Spleen (tissue), 13 donors: ENCODE measurements at places on chromosomes 3 and 15.

DNA sequence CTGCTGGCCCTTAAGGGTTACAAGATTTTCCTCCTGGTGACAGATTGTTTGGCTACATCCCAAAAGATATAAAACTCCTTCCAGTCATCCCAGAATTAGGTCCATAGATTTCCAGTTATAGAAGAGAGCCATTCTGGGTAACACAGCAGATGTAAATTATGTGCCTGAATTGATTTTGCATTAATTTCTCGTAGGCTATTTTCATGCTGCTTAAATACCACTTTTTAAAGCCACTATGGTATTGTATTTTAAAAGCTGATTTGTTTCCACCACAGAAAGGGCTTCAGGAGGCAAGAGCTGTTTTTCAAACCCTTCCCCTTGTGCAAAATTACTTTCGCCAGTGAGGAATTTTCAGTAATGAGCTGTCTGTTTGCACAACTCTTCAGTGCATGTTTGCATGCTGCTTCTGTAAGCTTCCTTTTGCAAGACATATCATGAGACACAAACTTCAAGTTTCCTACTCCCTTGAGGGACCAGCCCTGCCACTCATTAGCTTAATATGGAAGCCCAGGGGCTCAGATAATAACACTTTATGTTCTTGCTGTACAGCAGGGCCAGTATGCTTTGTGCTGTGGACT is 105.4 kb upstream of the TNIK start:
- no peak for DNase-seq

- DNase-seq = no peak
Measured at GRCh38 chr3:49607796-49608195, 53.5 kb downstream of the BSN start.

GRCh38 chr3:40585381-40586016 is 60.7 kb downstream of the ZNF621 start:
- no peak for DNase-seq

- no peak for DNase-seq
Measured at GRCh38 chr3:14614189-14614588, 37.4 kb upstream of the CCDC174 start.

- no peak for DNase-seq
Measured at GRCh38 chr3:180085122-180085710, 48.5 kb upstream of the PEX5L start.

GRCh38 chr15:69816522-69816921 is 281.2 kb downstream of the TLE3 start:
- no peak for DNase-seq

DNA sequence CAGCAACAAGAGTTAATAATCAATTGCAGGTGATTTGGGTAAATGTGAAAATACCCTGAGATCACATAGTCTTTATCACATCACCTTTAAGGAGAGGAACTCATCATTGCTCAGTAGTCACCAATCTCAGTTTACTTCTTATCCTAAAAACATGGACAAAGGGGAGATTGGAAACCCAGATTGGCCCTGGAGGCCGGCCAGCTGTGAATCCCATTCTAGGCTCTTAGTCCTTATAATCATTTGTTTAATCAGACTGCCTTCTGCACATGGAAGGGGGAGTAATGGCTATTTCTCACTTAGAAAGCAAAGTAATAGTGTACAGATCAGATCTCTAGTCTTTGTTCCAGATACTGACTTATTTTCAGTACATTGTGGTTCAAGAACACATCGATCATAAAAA is 37.2 kb upstream of the CPB1 start:
- no peak for DNase-seq

GRCh38 chr15:66151809-66152208 is 101.7 kb downstream of the MEGF11 start:
- DNase-seq = peak; percentile 20

GRCh38 chr3:152039887-152040286 is 166.4 kb downstream of the SUCNR1 start:
- DNase-seq = no peak

GRCh38 chr15:45549541-45550220 is 27.1 kb upstream of the SLC30A4 start:
- DNase-seq = no peak

DNA sequence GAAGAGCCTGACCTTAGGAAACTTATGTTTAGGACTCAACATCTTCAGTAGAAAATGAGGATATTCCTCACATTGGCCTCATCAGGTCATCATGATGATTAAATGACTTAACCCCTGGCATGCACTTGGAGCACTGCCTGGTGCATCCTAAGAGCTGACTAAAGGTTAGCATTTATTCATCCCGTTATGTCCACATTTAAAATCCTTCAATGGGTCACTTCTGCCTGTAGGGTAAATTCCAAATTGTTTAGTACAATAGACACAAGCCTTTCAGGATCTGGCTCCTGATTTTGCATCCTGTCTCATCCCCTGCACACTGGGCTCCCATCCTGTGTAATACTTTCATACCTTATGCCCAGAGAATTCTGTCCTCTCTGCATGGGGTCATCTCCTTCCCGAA is 195.2 kb upstream of the MCTP2 start:
- DNase-seq = no peak

GRCh38 chr3:44359146-44359751 is 20.7 kb downstream of the TCAIM start:
- DNase-seq = no peak

DNA sequence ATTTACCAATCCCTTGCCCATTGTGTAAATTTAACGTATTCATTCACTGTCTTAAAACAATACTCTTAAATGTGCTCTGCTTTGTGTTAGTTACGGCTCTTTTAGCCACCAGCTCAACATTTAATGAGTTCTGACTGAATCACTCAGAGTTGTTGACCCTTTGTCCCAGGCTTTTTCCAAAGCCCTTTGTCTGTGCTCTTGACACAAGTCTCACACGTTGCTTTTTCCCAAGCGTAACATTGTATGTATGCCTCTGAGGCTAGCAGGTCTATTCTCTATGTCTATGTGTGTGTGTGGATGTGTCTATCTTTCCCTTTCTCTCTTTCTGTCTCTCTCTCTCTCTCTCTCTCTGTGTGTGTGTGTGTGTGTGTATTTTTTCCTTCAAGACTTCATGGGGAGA is 435.4 kb upstream of the GOLIM4 start:
- no peak for DNase-seq
